ENCODE measurements at places on chromosomes 6 and 20.

GRCh38 chr6:122454673-122455072 lies 16.9 kb downstream of the SERINC1 start:
- DNase-seq = no peak

GRCh38 chr6:132456700-132457143 lies 55.4 kb upstream of the MOXD1 start:
- DNase-seq = no peak

- no peak for DNase-seq
Measured at GRCh38 chr6:85810558-85810957, 167.9 kb upstream of the SYNCRIP start.

DNA sequence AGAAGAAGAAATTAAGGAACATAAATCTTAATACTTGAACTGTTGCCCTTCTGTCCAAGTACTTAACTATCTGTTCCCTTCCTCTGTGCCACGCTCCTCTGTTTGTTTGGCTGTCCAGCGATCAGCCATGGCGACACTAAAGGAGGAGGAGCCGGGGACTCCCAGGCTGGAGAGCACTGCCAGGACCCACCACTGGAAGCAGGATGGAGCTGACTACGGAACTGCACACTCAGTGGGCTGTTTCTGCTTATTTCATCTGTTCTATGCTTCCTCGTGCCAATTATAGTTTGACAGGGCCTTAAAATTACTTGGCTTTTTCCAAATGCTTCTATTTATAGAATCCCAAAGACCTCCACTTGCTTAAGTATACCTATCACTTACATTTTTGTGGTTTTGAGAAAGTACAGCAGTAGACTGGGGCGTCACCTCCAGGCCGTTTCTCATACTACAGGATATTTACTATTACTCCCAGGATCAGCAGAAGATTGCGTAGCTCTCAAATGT lies 17.1 kb downstream of the IRF4 start:
- DNase-seq = no peak

- DNase-seq = no peak
Measured at GRCh38 chr20:24257171-24257570, 212.3 kb upstream of the SYNDIG1 start.

- no peak for DNase-seq
Measured at GRCh38 chr6:68233623-68234022, 401.5 kb upstream of the ADGRB3 start.

DNA sequence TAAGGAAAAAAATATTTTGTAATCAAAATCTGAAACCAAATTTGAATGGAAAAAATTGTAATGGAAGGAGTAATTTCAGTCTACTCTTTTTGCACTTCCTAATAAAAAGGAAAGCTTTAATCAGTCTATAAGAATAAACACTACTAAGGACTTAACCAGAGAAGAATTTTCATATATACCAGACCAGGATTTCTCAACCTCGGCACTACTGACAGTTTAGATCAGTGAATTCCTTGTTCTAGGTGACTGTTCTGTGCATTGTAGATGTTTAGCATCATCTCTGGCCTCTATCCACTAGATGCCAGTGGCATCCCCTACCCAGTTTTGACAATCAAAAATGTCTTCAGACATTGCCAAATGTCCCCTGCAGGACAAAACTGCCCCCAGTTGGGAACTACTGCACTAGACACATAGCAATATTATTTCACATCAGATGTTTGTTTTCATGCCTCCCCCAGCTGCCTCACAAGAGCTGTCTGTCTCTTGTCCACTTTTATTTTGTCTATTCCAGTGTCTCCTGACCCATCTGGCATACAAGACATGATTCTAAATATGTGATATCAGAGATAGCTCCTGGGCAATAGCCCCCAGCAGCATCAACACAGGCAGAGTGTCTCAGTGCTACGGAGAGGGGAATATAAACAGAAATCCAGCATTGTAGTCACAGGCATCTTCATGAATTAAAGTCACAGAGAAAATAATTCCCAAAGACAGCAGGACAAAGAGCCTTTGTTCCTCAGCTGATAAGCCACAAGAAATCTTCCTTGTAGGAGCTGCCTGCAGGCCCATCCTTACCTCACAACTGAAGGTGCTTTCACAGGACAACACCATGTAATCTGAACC lies 27.0 kb downstream of the DNAAF9 start:
- DNase-seq = no peak

Data from activated CD8-positive, alpha-beta memory T cell treated with anti-CD3 and anti-CD28 coated beads for 1 hour (primary cell).